ENCODE measurements at places on chromosomes 12 and 14.
A peak's percentile ranks its signal among the peaks of the same experiment; 100 is the strongest.

DNA sequence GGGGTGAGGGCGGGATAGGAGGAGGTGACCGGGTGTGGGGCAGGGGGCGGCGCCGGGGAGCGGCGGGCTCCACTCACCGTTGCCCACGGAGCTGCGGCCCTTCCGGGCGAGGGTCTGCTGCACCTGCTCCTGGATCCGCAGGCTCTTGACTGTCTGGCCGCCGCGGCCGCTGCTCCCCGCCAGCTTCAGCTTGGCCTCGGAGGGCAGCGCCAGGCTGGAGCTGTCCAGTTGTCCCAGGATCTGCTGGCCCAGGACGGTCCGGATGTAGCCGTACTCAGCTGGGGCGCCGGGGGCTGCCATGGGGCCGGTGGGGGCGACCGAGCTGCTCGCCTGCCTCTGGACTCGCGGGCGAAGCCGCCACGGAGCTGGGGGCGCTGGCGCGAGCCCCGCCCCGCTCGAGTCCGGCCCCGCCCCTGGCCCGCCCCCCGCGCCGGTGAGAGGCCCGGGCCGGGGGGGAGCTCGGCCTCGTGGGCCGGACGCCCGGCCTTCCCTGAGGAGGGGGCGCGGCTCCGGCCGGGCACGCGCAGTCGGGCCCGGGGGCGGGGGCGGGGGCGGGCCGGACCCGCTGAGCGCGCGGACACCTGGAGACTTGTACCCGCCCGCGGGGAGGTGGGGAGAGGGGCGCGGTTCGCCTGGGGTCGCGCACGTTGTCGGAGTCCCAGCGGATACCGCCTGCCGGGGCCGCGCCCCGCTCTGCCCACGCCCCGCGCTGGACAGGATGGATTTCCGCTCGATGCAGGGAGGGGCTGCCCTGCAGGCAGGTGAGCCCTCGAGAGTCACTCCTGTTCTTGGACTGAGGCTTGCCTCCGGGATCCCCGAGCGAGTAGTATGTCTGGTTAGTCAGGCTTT is at the start of gene PKP2:
PKP2 (minus strand) TSS at position 346 of the 849 bp plus-strand sequence; CDS start at position 300, 46 bp downstream.
- DNase-seq = peak; percentile 100

GRCh38 chr14:24151404-24152080 is 4.2 kb downstream of the RNF31 start:
- no peak for DNase-seq

DNA sequence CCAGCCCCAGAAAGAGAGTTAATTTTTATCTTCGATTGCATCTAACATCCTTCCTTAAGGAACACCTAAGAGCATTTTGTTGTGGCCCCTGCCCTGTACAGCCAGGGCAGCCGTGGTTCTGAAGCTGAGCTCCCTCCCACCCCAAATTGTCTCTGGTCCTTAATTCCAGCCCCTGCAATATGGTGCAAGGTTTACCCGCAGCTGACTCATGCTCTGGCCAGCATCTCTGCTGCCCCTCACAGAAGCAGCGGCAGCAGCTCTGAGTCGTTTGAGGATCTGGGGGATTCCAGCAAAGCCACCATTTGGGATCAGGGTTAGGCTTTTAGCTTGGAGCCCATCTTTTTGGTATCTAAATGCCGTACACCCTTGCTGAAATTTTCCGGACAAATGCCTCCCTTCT is 3.3 kb downstream of the DLK1 start:
- no peak for DNase-seq

GRCh38 chr12:70683976-70684375 is 46.7 kb upstream of the PTPRB start:
- no peak for DNase-seq

DNA sequence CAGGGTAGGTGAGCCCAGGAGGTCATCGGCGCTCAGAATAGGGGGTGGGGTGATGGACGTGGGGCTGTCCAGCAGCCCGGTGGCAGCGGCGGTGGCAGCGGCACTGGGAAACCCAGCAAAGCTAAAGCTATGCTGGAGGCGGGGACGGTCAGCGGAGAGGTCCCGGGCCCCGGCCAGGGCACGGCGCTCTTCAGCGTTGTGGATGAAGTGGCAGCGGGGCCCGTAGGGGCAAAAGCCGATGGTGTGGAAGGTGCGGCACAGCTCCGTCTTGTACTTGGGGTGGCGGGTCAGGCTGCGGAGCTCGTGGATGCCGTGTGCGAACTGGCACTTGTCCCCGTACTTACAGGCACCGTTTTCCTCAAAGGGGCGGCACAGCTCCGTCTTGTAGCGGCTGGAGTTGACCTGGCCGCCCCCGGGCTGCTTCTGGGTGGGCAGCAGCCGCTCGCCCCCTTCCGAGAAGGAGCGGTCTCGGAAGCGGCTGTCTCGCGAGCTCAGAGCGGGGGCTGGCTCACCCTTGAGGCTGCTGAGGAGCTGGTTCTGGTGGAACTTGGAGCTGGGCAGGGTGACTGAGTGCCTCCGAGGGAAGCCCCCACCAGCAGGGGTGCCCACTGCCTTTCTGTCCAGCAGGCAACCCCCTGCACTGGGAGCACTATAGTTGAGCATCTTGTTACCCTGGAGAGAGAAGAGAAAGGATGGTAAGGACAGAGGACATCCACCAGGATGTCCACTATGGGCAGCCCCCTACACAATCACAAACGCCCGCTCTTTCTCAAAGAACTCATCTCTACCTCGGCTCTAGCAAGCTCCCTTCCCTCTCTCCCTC is 2.8 kb downstream of the ZFP36L1 start:
- DNase-seq = peak; percentile 58

- no peak for DNase-seq
Measured at GRCh38 chr12:117718559-117718958, 250.2 kb downstream of the KSR2 start.

DNA sequence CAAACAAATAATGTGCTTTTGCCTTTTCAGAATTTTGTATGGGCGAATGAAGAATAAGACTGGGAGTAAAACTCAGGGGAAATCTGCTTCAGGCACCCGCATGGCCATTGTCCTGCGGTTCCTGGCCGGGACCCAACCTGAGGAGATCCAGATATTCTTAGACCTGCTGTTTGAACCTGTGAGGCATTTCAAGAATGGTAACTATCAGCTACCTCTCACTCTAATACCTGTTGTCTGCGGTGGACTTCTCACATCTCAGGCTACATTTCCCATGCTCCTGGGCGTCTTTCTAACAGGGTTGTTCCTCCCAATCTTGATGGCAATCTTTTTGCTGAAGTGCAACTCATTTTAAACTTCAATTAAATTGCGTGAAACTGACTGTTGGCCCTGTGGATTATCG is 47.1 kb downstream of the UTP20 start:
- peak; percentile 67 for DNase-seq

DNA sequence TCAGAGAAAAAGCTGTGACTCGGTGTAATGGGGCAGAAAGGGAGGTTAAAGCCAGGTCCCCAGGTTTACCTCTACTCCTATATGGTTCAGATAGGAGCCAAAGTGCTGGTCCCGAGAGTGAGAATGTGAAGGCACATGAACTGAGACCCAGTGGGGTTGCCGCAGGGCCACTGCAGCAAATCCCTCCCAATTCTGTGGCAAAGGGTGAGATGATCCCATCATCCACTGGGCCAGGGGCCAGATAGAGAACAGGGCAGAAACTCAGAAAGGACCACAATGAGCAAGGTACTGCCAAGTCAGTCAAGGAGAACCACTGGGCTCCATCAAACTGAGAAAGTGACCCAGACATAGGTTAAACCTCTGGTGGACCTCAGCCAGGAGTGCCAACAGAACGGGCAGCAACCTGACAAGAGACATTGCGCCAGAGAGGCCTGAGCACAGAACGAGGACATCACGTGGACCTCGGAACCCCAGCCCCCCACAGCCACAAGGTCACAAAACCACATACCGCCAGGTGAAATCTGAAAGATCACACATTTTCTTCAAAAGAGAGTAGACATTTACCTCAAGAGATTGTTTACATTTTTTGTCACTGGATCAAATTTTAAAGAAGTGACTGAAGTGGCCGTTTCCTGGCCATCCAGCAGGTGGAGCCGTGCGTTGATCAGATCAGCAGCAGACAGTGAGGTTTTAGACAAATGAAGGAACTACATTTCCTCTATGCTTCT is 20.5 kb upstream of the ITPR2 start:
- peak; percentile 75 for DNase-seq
